ENCODE measurements at places on chromosomes 3 and 15. TPM values are rescaled to one million over a fixed set of nuclear protein-coding genes. Genes with fewer than 3 reads are reported as not detected.

WDR76 gene
- total RNA-seq, result 15.4 TPM

SAMMSON gene
- total RNA-seq, result not detected

GABRB3 gene
- total RNA-seq, result 0.59 TPM

C3orf85 gene
- not detected for total RNA-seq

PTPN23 gene
- 42.6 TPM for total RNA-seq

Measured in subcutaneous preadipocyte (primary cell).